ENCODE measurements at places on chromosomes 5 and 9.

- DNase-seq: no peak
Measured at GRCh38 chr5:120150770-120151169, 313.3 kb upstream of the PRR16 start.

DNA sequence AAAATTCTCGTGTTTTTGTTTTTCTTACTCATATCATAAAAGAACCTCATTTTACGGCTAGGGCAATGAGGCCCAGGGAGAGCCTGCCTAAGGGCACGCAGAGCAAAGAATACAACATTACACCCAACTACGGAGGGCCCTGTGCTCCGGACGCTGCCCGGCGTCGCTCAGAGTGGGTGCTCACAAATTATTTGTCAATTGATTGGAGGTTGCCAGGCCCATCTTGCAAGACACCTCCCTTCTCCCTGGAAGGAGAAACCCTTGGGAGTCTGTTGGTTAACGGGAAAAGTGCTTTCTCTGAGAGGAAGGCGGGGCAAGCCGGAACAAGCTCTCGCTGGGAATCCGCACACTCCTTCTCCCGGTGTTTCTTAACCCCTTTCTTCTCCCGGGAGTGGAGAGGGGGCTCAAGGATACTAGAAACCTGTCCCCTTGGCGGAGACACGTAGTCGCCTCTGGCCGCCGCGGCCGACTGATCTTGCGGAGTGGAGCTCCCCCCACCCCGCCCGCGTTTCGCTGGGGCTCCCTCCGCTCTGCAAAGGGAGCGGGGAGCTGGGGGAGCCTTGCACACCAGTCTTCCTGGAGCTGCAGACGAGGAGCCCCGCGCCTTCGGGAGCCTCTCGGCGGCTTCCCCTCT, 599.3 kb upstream of the SGCD start:
- DNase-seq: no peak

GRCh38 chr5:14777932-14778791, 93.4 kb downstream of the ANKH start:
- DNase-seq: no peak

- no peak for DNase-seq
Measured at GRCh38 chr5:172412724-172413286, 41.5 kb downstream of the SH3PXD2B start.

GRCh38 chr9:101512116-101512515, 21.5 kb upstream of the RNF20 start:
- DNase-seq: no peak

DNA sequence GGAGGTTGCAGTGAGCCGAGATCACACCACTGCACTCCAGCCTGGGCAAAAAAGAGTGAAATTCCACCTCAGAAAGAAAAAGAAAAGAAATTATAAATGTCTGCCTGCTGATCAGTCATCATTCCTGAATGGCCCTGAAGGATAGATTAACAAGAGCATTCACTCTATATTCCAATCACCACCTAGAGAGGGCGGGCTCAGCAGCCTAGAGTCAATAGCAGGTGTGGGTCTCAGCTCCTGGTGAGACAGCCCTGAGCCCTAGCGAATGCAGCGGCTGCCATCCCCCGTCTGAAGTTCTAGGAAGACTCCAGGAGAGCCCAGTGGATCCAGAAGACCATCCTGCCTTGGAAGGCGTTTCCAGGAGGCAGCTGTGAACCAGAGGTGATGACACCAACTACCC, 12.0 kb downstream of the FBP1 start:
- no peak for DNase-seq

DNA sequence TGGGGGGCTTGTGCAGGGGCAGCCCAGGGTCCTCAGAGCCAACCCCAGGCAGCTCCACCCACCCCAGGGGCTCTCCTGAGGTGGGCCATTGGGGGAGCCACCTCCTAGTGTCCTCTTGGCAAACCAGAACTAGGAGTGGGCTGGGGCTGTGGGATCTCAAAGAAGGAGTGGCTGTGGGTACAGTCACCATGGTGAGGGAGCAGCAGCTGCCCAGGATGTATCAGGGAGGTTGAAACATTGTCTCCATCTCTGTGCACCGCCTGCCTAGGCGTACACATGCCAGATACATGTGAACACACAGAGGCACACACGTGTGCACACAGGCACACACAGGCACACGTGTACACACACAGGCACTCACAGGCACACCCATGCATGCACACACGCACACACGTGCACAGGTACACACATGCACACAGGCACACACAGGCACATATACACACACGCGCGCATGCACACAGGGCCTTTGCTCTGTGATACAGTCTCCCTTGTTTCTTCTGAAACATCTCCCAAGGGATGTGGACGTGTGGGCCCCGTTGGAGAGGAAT, 10.7 kb downstream of the LCN12 start:
- DNase-seq: no peak

DNA sequence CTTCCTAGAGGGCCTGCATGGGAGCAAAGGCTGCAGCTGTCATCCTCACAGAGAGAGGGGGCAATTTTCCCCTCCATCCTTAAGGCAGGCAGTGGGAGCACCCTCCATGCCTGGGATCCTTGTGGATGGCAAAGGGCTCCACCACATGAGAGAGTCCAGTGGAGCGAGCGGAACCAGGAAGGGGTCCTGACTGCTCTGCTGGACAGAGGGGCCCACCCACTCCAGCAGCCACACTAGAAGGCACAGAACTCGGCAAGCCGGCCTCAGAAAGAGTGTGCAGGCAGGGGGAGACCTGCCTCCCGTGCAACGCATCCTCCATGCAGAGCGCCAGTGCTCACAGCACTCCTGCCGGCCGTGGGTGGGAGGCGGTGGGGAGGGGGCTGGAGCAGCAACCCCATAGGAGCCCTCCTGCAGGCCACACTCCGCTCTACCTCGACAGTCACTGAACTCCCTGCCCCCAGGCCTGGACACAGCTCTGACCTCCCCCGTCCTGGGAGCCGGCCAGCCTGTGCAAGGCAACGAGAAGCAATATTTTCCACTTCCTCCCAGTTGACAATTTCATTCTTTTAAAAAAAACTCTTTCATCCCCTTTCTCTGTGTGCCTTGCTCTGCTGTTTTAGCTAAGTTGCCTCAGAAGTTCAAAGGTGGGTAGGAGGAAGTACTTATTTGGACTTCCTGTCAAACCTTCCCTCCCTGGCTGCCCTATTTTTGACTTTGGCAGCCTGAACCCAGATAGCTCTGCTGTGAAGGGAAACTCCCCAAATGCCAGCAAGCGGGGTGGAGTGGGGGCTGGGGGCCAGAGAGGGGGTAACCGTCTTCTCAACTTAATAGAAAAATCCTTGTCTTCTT, 5.3 kb upstream of the LCP2 start:
- DNase-seq: no peak

- no peak for DNase-seq
Measured at GRCh38 chr5:23242891-23243290, 264.5 kb upstream of the PRDM9 start.

- no peak for DNase-seq
Measured at GRCh38 chr9:30504502-30504905, 1879.9 kb upstream of the ACO1 start.

GRCh38 chr9:11931109-11931508, 762.1 kb upstream of the TYRP1 start:
- DNase-seq: no peak

DNA sequence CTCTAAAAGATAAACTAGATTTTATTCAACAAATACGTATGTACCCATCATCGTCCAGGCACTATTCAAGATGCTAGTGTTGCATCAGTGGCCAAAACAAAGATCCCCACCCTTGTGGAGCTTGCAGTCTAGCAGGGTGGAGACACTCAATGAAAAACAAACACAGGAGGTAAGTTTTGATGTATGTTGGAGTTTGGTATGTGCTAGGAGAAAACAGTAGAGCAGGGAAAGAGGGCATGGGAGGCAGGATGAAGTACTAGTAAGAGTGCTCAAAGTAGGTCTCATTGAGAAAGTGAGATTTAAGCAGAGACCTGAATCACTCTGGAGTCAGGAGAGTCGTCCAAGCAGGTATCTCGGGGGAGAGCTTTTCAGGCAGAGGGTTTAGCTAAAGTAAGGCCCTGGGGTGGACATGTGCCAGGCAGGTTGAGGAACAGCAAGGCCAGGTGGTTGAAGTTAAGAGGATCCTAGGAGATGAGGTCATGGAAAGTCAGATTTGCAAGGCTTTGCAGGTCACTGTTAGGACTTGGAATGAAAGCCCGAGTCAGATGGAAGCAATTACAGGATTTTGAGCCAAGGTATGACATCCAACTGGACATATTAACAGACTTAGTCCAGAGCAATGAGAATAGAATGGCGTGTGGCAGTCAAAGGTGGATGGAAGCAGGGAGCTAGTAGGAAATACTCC, 9.2 kb downstream of the SNX18 start:
- no peak for DNase-seq

GRCh38 chr9:34980181-34980761, 9.3 kb upstream of the DNAJB5 start:
- DNase-seq: no peak

GRCh38 chr9:81578606-81579005, 110.7 kb downstream of the TLE1 start:
- no peak for DNase-seq

DNA sequence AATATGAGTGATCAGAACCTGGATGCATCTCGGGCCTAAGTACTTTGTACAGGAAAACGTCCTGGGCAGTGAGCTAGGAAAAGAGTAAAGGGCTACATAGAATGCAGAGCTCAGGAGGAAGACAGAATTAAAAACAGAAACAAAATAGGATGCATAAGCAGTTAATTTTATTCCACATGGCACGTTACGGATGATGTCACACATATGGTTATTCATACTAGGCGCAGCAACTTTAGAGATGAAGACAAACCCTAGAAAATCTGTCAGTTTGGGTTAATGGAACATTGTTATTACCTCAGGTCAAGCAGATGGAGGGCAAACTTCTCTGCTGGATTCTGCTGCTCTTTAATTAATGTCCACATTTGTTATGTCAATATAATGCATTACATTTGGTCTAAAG, 445.4 kb downstream of the ANXA1 start:
- no peak for DNase-seq

DNA sequence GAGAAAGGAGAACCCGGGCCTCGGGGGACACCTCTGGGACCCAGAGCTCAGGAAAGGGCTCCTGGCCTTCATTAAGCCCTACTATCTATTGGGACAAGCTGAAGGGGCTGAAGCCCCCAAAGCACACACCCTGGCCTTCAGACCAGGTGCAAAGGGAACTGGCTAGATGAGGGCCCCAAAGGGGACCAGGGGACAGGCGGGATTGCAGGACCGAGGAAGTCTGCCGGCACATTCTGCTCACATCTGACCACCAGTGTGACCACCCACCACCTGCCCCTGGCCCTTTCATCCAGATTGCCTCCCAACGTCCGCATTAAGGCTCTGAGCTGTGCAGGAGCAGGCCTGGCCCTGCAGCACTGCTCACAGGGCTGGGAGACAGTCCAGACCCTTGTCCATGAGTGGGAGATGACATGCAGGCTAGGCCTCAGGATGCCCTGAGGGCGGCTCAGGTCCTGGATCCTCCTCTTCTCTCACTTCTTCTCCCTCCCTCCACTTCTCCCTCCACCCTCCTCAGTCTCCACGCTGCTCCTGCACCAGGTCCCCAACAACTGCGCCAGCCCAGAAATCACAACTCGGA, 19.2 kb downstream of the PSD2 start:
- no peak for DNase-seq

GRCh38 chr9:101055516-101055915, 27.0 kb downstream of the PLPPR1 start:
- DNase-seq: no peak

GRCh38 chr5:94228791-94229190, 389.6 kb downstream of the KIAA0825 start:
- no peak for DNase-seq

DNA sequence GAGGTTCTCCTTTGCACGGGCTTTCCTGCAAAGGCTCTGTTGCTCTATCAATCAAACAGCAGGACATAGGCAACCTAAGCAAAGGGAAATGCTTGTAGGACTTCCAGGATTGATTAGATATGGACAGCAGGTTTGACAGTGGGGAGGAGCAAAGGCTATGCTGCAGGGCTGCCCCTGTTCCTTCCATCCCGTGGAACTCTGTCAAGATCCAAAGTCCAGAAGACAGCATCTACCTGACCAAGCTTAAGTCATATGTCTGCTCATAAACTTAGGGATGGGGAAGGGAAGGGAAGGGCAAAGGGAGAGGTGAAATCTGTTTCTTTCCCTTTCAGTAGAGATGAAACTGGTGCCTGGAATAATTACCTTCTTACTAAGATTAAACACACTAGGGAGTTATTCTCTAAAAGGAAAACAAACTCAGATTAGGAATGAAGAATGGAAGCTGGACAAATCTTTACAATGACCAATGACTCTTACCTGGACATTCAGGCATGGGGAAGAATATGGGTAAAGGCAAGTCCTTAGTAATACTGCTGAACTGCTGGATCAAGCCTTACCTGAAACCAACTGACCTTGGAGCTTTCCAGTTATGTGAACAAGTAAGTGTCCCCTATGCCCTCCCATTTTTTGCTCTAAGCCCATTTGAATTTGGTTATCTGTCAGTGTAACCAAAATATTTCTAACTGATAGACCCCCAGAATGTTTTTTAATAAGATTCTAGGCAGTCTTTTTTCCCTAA, 8.4 kb upstream of the ACOT12 start:
- DNase-seq: no peak

DNA sequence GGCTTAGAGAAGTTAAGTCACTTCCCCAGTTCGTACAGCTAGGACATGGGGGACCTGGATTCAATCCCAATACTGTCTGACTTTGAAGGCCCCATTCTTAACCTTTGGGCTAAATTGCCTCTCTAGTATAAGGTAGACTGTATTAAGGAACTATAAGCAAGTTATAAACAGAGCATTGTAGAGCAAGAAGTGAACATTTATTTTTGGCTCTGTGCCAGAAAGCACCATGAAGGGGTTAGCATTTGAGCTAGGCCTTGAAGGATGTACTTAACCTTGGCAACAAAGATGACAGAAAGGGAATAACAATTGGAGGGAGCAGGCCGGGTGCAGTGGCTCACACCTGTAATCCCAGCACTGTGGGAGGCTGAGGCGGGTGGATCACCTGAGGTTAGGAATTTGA, 32.8 kb downstream of the GALNT10 start:
- DNase-seq: no peak

DNA sequence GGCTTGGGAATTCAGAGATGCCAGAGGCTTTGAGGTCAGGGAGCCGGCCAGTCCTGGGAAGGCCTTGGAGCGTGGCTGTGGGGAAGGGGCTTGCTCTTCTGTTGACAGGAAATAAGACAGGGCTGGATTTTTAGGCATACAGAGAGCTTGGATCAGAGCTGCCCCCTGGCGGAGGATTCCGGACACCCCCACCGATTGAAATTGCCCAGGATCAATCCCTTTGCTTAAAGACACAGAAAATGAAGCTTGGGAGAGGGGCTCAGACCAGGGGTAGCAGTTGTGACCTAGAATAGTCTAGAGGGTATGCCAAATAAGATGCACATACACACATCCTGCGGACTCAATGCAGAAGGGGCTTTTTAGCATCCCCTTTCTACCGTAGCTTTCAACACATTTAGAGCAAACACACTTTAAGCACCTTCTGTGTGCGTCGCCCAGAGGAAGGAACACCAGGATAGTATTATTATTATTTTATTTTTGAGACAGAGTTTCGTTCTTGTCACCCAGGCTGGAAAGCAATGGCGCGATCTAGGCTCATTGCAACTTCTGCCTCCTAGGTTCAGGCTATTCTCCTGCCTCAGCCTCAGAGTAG, 1.7 kb upstream of the NTMT1 start:
- DNase-seq: no peak

Data from NCI-H187 (cell line).